ENCODE measurements at places on chromosomes 12 and 14. TPM values are rescaled to one million over a fixed set of nuclear protein-coding genes. Genes with fewer than 3 reads are reported as not detected.

GRCh38 chr14:72745546-72745945, 148.4 kb downstream of the DPF3 start:
- DNase-seq: peak; percentile 1

GRCh38 chr14:52325630-52326029, 11.5 kb downstream of the PTGER2 start:
- DNase-seq: no peak

The TMEM63C gene
- total RNA-seq: 5.9 TPM

DNA sequence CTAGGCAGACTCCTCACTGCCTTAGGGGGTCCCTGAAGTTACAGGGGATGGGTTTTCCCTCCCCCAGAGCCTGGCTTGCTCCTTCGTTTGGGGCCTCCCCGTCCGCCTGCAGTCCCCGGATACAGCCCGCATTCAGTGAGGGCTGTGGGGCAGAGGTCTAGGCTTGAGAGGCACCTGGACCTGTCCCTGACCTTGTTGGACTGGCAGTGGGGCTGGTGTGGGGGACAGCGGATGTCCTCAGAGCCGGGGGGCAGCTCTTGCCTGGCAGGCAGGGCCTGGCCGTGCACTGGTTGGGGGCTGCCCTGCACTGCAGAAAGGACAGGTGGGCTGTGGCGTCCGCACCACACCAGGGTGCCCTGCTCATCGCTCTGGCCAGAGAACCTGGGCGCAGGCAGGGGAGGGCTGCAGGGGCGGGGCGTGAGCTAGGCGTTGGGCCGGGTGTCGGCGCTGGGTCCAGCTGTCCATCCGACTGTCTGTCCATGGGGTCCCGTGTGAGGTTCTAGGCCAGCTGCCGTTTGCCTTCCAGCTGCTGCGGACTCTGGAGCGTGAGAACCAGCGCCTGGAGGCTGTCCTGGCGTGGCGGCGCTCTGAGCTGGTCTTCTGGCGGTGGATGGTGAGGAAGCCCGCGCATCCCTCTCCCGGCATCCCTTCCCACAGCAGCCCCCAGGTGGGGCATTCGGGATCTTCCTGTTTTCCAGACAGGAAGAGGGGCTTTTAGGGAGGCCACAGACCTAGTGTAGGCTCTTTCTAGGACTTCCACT, 6.0 kb downstream of the TEDC1 start:
- DNase-seq: no peak

The GARIN6 gene
- not detected for total RNA-seq

- no peak for DNase-seq
These were observed 1.4 kb upstream of the SOX5 start for GRCh38 chr12:23950775-23951451.

DNA sequence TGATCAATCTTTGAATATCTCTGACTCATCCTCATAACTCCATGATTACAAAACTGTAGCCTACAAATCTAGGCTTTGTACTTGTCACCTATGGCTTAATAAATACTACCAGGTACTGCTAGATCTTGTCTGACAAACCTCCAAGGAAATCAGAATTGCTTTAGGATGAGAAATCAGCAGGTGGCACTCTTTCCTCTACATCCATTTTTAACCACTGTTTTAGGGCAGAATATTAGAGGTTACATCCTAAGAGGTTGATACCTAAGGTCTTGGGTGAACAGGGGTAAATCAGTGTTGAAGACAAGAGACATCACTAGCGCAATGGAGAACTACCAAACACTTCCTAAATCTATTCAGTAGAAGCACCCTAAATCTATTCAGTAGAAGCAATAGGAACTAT, 63.1 kb upstream of the SOX5 start:
- DNase-seq: no peak

DNA sequence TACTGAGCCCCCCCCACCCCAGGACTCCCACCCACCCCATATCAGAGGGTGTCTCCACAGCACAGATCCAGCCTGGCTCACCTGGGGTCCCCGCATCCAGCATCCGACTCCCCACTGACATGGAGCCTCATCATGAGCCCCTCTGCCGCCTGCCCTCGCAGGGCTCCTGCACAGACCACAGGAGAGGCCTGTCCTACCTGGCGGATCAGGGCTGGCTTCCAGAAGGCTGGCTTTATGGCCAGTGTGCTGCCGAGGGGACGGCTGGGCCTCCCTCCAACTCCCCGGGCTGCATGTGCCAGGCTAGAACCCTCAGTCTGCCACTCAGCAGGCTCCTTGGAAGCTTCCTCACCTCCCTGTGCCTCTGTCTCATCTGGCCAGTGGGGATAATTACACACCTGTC, 119.0 kb downstream of the RFLNA start:
- no peak for DNase-seq

The TMEM119 gene
- total RNA-seq: 8.8 TPM

The ANO4 gene
- 0.19 TPM for total RNA-seq

DNA sequence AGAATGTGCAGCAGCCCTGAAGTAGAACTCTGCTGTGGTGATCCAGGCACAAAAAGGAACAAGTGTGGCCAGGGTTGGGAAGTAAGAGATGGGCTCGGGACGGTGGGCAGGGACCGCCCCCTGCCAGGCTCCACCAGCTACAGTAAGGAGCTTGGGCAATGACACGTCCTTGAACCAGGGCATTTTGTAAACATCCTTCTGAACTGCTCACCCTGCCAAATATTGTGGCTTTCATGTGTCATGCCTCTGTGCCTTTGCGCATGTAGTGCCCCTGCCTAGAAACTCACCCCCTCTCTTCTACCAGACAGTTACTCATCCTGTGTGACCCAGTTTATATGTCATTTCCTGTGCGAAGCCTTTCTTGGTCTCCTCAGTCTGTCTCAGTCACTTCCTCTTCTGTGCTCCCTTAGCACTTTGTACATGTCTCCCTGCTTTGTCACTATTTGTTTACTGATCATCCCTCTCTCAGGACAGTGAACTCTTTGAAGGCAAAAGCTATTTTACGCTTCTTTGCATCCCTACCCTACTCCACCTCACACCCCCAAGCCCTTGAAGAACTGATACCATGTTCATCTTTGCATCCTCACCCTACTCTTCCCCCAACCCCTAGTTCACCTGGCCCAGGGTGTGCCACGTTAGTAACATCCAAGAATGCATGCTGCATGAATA, 108.9 kb upstream of the PLEKHG7 start:
- peak; percentile 19 for DNase-seq

DNA sequence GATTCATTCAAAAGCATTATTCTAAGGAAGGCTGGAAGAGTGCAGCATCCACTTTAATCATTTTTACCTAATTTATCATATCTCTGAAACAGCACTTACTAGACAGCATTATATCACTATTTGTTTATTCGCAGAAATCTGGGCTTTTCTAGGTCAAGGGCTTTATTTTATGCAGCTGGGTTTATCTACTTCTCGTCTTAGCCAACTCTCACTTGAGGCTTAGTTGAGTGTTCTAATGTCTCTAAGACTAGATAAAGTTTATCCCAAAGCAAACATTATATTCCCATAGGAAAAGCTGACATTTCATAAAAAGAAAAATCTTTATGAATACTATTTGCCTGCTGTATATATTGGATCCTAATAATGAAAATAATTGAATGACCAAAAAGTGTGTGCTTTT, 720.8 kb upstream of the FLRT2 start:
- no peak for DNase-seq

- no peak for DNase-seq
These were observed 18.7 kb upstream of the MDM2 start for GRCh38 chr12:68789144-68789878.

DNA sequence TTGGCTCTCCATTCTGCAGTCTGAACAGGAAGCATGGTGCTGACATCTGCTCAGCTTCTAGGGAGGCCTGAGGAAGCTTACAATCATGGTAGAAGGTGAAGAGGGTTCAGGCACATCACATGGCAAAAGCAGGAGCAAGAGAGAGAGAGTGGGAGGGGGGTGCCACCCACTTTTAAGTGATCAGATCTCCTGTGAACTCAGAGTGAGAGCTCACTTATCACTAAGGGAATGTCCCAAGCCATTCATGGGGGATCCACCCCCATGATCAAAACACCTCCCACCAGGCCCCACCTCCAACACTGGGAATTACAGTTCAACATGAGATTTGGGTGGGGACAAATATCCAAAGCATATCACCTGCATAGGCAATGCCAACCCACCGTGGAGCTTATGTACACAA, 9.8 kb upstream of the GNG2 start:
- no peak for DNase-seq

- no peak for DNase-seq
These were observed 67.3 kb upstream of the TMCC3 start for GRCh38 chr12:94717656-94718055.

GRCh38 chr14:34174973-34175372, 224.1 kb upstream of the EGLN3 start:
- no peak for DNase-seq

- no peak for DNase-seq
These were observed 136.3 kb upstream of the PZP start for GRCh38 chr12:9344541-9344940.

GRCh38 chr12:16266085-16266484, 11.4 kb downstream of the SLC15A5 start:
- no peak for DNase-seq

The JPH4 gene
- 0.30 TPM for total RNA-seq
